ENCODE measurements at places on chromosomes 7 and 10. TPM values are rescaled to one million over a fixed set of nuclear protein-coding genes. Genes with fewer than 3 reads are reported as not detected.

DNA sequence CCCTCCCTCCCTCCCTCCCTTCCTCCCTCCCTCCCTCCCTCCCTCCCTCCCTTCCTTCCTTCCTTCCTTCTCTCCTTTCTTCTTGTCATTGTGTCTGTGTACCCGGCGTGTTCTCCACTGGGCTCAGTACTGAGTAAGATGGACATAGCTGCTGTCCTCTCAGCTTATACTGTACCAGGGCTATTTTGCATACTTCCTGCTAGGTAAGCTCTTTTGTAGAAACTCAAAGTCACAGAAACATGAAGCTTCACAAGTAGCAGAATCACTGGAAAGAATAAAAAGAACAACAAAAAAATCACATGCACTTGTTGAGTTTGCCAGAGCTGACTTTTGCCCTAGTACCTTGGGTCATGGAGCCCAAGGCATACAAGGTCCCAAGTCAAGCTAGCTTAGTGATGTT is 125.7 kb downstream of the PLPP4 start:
- no peak for DNase-seq

The GOLGA7B gene
- not detected for total RNA-seq

The PTPN20 gene
- total RNA-seq, result not detected

The GPR158 gene
- 0.02 TPM for total RNA-seq

DNA sequence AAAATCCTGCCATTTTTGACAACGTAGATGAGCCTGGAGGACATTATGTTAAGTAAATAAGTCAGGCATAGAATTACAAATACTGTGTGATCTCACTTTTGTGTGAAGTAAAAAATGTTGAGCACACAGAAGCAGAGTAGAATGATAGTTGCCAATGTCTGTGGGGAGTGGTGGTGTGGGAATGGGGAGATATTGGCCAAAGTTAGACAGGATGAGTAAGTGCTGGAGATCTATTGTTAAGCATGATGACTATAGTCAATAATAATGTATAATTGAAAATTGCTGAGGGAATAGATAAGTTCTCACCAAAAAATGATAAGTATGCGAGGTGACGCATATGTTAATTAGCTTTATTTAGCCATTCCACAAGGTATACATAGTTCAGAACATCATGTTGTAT is 92.0 kb downstream of the GPR85 start:
- DNase-seq, result peak; percentile 56

The EGFR gene
- total RNA-seq, result 28.7 TPM

DNA sequence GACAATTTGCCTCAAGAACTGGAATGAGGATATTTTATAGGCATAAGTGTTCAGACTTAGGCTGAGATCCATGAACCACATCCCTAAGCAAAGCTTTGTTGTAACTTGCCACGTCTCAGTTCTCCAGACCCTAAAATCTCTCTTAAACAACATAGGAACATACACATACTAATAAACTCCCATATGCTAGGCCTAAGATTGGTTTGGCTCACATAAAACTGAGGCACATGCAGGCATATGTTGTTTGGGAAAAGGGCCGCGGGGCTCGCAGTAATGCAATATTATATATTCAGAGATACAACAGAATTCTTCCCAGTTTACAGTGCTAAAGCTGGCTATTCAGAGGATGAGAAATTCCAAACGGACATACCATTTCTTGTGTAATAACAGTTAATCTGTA is 61.0 kb downstream of the DOCK4 start:
- DNase-seq, result no peak

DNA sequence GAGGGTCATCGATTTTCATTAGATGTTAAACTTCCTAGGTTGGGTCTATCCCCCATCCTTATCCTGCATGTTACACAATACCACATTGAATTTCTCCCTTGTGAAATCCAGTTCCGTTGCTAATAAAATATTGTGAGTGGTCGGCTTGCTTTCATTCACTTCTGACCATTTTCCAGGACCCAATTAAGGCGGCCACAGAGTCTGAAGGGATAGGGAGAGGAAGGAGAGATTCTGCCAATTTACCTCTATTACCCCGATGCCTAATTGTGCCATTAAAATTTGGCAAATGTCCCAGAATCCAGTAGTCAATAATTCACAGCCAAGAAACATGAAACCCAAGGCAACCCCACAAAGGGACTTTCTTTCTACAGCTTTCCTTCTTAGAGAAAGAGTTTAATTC is 129.9 kb downstream of the IPMK start:
- peak; percentile 2 for DNase-seq

GRCh38 chr7:30974605-30975255 is 11.0 kb downstream of the GHRHR start:
- peak; percentile 65 for DNase-seq

GRCh38 chr10:57822965-57823364 is 444.7 kb downstream of the IPMK start:
- no peak for DNase-seq

The BICC1 gene
- total RNA-seq, result 39.1 TPM

DNA sequence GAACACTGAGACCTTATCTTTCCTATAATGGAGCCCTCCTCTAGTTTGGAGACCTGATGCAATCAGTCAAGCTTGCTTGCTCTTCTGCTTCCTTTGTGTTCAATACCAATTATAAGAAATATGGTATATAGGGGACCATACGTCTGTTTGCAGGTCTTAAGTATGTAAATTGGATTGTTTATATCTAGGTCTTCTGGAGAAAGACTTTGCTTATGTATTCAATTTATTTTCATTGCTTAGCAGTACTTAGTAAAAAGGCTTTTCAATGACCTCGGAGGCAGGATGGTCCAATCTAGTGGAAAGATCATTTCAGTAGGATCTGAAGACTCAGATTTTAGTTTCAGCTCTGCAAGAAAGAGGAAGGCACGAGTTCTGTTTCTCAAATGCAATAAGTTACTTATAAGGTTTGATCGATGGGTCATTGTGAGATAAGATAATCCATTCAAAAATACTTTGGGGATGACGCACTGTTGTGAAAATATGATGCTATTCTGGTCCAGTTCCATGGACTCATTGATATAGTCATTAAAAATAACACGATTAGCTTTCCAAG is 571.6 kb downstream of the SH2D4B start:
- no peak for DNase-seq

- DNase-seq, result no peak
These were observed 54.5 kb downstream of the ZNF33B start for GRCh38 chr10:42583828-42584227.

GRCh38 chr10:133337370-133337725 is 652 bp upstream of the CALY start:
- DNase-seq, result no peak

DNA sequence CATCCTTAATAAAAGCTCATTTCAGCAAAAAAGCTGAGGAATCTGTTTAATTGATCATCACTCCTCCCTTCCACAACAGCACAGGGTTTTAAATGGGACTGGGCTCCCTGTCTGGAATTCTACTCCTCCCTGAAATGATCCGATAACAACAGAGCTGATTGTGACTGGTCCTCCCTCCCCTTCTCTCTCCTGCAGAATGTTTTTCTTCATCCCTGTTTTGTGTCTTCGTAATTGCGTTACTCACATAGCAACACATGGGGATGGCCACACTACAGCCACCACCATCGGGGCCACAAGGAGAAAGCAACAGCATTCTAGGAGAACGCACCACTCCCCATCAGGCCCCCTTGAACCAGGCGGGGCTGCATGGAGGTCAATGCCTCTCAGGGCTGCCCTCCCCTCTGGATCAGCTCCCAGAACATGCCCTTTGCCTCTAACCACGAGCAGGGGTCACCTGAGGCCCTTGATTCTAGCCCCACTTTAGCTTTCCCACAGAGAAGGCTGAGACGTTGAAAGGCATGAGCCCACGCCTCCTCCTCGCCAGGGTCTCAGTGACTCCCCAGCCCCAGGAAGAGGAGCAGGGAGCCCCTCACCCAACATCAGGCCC is 152.6 kb downstream of the PLXNA4 start:
- no peak for DNase-seq

The ITGA8 gene
- total RNA-seq, result 0.25 TPM

The ZNF853 gene
- total RNA-seq, result 0.94 TPM

DNA sequence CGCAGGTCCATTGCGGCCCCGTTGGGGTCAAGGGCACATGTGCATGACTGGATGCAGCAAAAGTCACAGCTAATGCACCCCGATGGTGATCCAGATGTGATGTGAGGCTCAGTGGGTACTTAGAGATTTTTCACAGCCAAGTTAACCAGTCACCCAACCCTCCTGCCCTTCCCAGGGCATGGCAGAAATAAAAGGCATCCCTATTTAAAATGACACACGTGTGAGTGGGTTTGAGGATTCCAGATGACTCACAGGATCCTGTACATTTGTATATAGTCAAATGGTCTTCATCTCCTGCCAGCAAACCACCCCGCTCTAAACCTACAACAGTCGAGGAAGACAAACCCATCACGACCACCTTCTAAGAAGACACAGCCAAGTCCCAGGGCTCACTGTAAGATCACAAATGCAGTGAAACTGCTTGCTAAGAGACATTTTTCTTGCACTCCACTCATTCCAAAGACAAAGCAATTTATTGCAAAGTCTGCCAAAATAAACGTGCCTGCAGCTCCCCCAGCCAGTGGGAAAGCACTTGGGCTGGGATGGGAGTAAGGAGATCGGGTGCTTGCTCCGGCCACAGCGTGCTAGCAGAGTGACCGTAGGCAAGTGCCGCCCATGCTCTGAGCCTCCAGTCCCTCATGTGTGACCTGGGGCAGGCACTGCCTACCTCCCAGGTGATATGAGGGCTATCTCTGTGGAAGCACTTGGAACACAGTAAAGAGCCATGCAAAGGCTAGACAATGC is 86.6 kb upstream of the MACROH2A2 start:
- DNase-seq, result no peak

- no peak for DNase-seq
These were observed 173.9 kb downstream of the TNS3 start for GRCh38 chr7:47407821-47408674.

The WEE2 gene
- not detected for total RNA-seq

DNA sequence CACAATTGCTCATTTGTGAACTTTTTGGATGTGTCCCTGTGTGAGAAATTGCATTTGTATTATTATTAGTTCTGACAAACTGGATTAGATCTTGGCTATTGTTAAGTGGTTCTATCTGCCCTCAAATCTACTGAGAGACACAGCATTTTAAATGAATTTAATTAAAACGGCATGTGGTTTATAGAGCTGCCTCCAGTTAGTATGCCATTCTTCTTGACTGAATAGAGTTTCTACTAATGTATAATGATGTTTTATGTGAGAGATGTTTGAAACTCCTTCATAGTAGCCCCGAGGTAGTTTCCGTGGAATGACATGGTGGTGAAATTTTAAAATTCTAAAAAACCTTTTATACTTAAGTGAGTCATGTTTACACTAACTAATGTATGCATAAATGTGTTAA is 110.9 kb downstream of the DYNC1I1 start:
- DNase-seq, result no peak

- DNase-seq, result no peak
These were observed 11.8 kb downstream of the EPHA1 start for GRCh38 chr7:143396625-143397556.

The UCN3 gene
- not detected for total RNA-seq

DNA sequence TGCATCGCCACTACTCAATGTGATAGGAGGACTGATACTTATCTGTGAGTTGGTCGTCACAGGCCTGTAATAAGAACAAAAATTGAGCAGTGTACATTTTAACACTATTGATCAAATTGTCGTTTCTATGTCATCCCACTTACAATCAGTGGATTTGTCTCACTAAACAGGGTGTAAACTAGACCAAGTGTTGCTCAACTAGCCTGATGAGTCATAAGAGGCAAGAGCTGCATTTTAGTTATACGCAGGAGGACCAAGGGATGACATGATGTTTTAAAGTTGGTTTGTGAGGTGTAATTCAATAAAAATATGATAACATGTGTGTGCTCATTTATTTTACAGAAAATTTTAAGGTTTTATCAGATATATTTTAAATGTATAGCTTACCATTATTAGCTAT is 1239.2 kb downstream of the REEP3 start:
- DNase-seq, result no peak

The EXOSC1 gene
- 69.3 TPM for total RNA-seq

DNA sequence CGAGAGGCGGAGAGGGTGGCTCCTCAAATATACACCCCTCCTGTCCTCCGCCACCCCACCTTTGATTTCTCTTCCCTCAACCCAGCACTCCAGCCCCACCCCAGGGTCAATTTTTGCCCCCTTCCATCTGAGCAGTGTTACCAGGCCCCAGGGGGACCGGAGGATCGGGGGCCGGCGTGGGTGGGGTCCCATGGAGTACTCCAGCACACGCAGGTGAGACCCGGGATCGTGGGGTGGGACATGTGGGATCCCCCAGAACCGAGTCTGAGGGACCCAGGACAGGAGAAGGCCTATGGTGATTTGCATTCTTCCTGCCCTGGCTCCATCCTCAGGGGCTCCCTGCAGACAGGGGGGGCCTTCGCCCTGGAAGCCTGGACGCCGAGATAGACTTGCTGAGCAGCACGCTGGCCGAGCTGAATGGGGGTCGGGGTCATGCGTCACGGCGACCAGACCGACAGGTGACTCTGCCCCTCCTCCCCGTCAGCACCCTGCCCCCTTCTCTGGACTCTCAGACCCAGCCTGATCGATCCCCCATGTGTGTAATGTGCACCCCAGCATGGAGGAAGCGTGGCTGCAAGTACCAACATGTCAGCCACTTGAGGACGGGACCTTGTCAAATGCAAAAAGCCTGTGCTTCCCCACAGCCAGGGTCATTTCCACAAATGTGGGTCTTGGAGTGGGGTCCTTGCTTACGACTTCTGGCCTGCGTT is 744 bp downstream of the TRIP6 start:
- no peak for DNase-seq

The ACHE gene
- total RNA-seq, result not detected

DNA sequence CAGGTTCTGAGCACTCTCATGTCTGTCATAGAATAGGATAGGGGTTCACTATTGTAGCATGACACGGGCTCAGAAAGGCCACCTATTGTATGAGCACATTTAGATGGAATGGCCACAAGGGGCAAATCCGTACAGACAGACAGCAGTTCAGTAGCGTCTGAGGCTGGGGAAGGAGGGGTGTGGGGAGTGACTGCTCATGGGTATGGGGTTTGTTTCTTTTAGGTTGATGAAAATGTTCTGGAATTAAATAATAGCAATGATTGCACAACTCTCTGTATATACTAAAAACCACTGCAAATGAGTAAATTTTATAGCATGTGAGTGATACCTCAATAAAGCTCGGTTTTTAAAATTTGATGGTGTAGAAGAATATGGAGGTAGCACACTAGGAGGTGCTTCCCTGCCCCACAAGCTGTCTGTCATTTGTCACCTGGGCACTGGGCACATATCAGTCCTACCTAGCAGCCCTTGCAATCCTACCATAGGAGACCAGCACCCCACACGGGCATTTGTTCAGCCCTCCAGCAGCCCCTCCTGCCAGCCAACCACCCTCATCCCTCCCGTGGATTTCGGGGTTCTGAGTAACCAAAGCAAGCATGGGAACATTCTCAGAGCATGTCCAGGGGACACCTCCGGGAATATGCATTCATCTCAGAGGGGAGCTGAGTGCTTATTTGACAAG is 35.2 kb downstream of the KCNMA1 start:
- peak; percentile 71 for DNase-seq

- DNase-seq, result no peak
These were observed 204.1 kb upstream of the POM121L12 start for GRCh38 chr7:52831321-52831720.

GRCh38 chr10:132943791-132944404 is 1.5 kb upstream of the CFAP46 start:
- DNase-seq, result no peak

- DNase-seq, result peak; percentile 38
These were observed 333.9 kb downstream of the DNAJB6 start for GRCh38 chr7:157670490-157671357.

- DNase-seq, result no peak
These were observed 50.7 kb downstream of the UBE3C start for GRCh38 chr7:157189405-157189804.

The HMX2 gene
- 0.07 TPM for total RNA-seq
